ENCODE measurements at places on chromosomes 11 and 22.

GRCh38 chr22:26828311-26828710, 170.9 kb downstream of the MIAT start:
- no peak for DNase-seq

DNA sequence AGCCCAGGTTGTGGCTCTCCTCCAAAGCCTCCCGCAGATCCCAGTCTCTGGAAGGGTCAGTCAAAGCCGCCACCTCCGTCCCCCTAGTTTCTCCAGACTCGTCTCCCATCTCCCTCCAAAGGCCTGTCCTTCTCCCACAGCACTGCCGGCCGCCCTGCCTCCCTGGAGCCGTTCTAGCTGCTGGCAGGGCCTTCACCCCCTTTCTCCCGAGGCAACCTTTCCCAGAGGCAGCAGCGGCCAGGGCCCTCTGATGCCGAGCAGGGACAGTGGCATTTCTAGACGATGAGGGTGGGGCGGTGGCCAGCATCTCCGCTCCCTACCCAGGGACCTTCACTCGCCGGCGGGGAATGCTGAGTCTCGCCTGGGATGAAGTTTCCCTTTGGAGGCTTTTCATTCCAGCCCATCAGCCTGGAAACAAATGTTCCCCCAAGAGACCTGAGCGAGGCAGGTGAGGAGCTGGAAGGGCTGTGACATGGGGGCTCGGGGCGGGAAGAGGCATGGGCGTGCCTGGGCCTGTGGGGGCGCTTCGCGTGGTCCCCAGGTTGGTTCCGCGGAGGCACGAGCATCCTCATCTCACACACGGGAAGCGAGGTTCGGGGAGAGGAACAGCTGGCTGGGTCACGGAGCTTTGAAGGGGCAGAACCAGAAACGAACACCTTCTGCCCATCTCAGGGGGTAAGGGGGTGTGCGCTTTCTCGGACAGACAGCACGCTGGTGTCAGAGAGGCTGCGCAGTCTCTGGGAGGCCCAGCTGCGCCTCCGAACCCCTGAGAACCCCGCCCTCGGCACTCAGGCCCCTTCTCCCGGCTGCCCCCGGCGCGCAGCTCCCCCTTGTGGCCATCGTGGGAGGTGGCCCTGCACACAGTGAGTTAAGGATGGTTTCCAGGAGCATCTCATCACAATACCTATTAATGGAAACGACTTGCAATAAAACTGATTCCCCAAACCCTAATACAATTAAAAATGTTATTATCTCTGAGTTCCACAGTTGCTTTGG, 18.1 kb upstream of the KLHL35 start:
- peak; percentile 62 for DNase-seq

DNA sequence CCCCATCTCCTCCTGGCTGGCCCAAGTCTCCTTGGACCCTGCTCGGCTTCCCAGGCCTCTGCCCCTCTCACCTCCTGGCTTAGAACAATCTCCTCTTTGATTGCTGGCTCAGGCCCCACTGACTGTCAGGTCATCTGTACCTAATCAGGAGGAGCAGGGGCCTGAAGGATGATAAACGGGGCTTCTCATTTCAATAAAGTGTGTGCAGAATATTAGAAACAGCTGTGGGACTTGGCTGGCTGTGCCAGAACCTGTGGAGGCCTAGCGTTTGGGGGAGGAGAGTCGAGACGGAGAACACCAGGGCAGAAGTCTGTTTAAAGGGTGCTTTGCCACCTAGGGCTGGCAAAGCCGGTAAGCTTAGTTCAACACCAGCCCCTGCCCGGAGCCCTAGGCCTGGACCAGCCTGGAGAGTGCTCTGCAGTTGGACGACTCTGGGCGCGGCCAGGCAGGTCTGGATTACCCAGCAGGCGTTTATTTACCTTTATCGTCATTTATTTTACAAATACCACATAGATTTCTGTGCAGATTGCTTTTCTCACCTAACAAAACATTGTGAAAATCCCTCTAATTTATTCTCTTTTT, 10.1 kb upstream of the VSIG10L2 start:
- DNase-seq = no peak

- DNase-seq = no peak
These were observed 162.3 kb upstream of the GRK3 start for GRCh38 chr22:25402160-25402500.

- DNase-seq = peak; percentile 15
These were observed 137.7 kb downstream of the CRYBB2 start for GRCh38 chr22:25357132-25357455.

DNA sequence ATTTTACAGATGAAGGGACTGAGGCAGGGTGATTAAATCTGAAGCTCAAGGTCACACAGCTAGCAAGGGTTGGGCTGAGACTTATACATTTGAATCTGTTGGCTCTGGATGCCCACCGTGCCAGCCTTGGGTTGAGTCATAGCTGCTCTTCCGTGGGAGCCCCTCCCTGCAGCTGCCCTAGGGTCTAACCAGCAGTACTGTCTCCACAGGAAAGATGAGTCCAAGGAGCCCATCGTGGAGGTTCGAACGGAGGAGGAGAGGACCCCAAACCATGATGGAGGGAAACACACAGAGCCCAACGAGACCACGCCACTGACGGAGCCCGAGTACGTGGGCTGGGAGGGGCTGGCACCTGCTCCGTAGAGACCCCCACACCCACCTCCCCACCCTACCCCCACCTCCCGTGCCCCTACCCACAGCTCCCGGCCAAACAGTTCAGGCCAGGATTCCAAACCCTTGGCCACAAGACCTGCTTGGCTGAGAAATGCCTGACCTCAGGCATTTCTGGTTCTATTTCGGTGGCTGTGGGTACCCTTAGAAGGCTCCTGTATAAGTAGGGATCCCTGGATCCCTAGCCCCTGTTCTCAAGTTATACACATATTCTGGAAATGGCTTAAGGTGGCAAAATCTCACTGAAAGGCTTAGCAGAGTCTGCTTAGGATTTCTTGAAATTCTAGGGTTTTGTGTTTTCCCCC, 42.7 kb upstream of the TTC12 start:
- DNase-seq = no peak

- DNase-seq = no peak
These were observed 14.0 kb upstream of the MCHR1 start for GRCh38 chr22:40665312-40665711.

DNA sequence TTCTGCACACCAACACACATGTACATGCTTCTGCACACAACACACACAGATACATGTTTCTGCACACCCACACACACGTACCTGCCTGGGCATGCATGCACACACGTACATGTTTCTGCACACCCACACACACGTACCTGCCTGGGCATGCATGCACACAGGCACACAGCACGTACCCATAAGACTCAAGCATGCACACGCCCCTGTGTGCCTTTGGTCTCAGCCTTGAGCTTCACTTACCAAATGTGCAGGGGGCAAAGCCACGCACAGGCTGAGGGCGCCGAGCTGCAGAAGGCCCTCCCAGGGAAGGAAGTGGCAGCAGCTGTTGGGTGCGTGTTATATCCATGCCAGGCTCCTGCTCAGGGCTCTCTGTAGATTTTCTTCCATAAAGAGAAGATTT, 34.7 kb upstream of the SMIM38 start:
- DNase-seq = no peak

- no peak for DNase-seq
These were observed 30.5 kb upstream of the PLET1 start for GRCh38 chr11:112291191-112291590.

Data from activated T-cell treated with anti-CD3 and anti-CD28 coated beads, Interleukin-2, amount 50 U/mL, for 24 hours (primary cell).